ENCODE measurements at places on chromosomes 6 and 20.

- DNase-seq: no peak
Measured at GRCh38 chr6:7730001-7730783, 4.3 kb downstream of the BMP6 start.

DNA sequence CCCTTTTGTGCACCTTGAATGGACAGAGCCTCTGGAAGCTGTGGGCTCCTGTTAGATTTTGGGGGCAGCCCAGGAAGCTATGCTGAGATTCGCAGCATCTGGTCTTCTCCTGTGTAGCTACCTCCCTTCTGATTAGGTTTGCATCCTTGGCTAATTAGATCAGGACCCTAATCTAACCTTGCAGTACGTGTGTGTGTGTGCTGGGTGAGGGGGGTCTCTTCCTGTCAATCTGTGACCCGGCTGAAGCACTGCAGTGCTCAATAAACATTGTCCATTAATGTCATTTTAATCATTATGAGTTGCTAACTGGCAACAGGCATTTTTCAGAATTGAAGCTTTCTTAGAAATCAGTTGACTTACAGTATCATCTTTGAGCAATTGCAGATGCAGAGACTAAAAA is 229.1 kb upstream of the STXBP5 start:
- no peak for DNase-seq

DNA sequence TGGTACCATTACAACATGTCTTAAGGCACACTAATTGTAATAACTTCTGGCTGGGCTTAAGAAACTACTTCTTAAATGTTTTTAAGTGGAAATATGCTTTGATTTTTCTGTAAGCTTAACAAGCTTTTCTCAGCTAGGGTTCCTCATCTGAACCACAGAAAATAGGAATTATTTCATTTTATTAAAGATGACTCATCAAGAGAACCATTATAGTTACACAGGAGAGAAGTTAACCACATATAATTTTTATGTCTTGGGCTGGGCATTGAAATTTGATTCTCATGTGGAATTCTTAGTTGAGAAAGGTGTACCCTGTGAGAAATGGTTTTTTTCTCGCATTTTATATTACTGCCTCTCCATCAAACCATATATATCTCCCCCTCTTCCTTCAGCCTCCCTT is 75.1 kb downstream of the QKI start:
- no peak for DNase-seq

DNA sequence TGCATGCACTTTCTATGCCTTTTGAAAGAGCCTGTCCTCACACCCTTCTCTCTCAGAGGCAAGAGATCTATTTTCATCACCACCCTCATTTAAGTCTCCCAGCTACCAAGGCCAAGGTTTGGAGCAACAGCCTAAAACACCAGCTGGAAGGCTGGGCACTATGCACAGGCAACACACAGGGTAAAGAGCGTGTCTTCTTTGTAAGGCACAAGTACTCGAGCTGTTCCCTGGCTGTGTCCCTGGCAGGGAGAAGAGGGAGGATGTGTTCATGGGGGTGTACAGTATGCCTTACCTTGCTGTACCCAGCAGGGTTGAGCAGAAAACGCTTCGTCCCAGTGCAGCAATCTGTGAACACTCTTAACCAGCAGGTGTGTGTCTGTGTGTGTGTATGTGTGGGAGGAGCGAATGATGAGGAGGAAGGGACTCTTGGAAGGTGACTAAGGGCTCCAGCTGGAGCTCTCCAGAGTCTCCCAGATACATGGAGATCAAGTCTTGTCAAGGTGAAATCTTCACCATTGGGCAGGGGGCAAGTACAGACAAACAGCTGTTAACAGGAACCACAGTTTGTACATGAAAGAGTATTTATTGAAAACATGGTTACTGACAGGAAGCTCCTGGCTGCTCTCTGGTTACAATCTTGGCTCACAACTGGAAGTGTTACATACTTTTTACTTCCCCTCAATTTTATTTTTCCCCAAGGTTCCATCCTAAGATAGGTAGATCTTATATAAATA is 40.8 kb downstream of the ELMO2 start:
- DNase-seq: no peak

DNA sequence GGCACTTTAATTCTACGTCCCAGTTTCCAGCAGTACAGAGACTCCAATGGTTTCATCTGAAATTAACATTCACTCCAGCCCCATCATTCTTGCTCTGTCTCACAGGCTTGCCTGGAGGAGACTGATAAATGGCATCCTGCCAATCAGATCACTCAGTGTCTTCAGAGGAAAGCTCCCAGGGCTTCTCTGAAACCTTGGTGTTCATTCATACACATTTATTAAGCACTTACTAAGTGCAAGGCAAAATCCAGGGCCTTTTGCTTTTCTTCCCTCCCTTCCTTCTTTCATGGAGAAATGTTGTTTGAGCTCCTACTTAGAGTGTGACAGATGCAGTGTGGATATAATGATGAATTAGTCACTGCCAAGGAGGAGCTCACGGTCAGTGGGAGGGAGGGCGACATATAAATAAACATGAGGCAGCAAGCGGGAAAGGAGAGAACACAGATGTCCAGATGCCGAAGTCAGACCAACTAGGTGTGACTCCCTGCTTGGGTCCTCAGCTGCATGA is 106.7 kb upstream of the DTNBP1 start:
- no peak for DNase-seq

GRCh38 chr6:49522710-49523593 is 23.2 kb downstream of the GLYATL3 start:
- DNase-seq: no peak

DNA sequence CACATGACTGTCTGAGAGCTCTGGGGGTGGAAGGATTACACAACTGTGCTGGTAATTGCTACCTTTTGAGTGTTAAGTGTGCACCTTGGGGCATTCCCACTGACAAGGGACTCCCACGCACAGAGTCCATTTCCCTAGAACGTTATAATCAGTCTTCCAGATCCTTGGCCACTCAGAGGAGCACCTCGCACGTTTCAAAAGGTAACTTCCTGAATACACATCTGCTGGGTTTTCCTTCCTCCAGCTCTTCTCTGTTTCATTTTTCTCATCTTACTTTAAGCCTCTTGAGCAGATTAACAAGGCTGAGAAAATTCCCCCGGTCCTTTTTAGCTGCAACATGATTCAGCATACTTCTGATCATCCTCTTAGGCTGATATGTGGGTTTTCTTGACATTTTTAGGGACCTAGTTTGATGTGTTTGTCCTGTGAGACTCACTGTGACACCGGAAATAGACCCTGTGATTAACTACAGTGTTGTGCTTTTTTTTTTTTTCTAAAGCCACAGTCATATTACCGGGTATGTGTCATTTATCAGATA is 98.4 kb upstream of the DUSP22 start:
- DNase-seq: no peak

DNA sequence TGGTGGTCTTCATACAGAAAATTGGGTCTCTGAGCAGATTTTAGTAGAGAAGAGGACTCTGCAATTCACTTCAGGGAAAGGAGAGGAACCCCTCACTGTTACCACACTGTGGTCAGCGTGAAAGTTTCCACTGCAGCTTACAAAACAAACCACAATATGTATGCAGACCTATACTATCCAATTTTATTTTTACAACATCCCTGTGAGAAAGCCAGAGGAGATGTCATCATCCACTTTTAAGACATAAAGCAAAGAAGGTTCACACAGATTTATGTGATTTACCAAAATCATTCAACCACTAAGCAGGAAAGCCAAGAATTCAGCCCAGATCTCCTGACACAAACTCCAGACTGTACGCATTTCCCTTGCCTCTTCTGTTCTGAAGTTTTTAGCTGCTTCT is 442.4 kb downstream of the FRK start:
- DNase-seq: no peak

DNA sequence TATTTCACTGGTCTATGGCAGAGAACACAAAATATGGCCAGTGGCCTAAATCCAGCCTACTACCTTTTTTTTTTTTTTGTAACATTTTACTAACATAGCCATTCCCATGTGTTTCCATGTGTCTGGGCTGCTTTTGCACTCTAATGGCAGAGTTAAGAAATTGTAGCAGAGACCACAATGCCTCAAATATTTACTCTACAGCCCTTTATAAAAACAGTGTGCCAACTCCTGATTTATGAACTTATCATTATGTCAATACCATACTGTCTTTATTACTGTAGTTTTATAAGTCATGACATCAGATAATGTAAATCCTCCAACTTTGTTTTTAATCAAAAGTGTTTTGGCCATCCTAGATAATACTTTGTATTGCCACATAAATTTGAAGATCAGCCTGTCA is 27.4 kb upstream of the CAP2 start:
- DNase-seq: no peak

GRCh38 chr20:11214256-11214840 is 540.5 kb upstream of the JAG1 start:
- DNase-seq: no peak

GRCh38 chr6:166997768-166998255 is 1.4 kb upstream of the CEP43 start:
- peak; percentile 48 for DNase-seq

GRCh38 chr6:90368001-90368400 is 71.4 kb upstream of the BACH2 start:
- no peak for DNase-seq

DNA sequence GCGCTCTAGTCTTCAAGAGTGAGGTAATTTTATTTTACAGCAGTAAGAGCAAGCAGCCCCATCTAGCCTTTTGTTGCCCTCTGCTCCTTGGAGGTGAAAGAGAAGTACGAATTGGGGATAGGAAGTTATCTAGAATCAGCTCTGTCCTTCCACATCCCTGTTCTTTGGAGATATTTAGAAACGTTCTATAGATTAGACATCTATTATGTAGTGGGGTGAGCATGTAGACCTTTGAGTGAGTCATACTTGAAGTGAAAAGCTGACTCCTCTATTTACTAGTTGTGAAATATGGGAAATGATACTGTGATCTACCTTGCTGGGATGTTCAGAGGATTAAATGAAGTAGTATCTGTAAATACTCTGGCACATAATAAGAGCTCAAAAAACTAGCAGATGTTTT is 36.0 kb upstream of the SLC35D3 start:
- no peak for DNase-seq

GRCh38 chr6:85015396-85015990 is 251.1 kb upstream of the TBX18 start:
- DNase-seq: no peak

- no peak for DNase-seq
Measured at GRCh38 chr20:40583205-40583604, 105.8 kb downstream of the MAFB start.

- no peak for DNase-seq
Measured at GRCh38 chr20:3312940-3313682, 74.1 kb upstream of the SLC4A11 start.

GRCh38 chr6:34957231-34957783 is 68.3 kb downstream of the ANKS1A start:
- no peak for DNase-seq

DNA sequence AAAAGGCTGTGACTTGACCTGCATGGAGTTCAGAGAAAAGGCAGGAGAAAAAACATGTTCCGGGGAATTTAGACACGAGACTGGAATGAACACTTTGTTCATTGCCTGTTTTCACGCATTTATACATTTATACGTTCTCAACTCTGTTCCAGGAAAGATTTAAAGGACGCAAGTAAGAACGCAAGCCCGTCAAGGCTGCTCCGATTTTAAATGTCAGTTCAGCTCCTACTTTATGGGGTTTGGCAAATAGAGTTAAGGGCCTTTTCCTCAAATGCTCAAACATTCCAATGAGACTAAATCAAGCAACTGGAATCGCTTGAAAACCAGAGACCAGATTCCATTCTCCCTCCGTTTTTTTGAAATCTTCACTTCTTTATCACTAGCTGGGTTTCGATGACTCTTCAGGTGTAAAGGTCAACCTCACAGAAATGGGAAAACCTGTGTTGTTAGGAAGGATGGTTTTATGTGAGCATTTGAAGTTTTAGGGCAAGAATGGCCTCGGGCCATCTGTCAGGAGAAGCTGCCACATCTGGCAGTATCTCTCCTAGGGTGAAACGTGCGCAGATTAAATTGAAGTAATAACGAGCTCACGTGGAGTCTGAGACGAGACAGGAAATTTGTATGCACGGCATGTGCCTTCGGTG is 24.9 kb downstream of the TTLL2 start:
- no peak for DNase-seq

DNA sequence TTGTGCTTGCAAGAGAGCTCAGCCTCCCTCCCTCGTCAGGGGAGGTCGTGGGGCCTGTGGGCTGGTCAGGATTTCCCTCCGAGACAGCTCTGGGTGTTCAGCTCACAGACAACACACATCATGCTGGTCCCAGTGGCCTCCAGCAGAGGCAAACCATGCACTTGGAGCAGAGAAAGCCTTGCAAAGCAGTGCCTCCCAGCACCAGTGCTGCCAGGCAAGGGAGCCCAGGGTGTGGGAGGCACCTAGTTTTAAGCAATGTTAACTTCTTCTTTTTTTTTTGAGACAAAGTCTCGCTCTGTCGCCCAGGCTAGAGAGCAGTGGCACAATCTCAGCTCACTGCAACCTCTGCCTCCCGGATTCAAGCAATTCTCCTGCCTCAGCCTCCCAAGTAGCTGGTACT is 34.0 kb upstream of the INSM1 start:
- no peak for DNase-seq

DNA sequence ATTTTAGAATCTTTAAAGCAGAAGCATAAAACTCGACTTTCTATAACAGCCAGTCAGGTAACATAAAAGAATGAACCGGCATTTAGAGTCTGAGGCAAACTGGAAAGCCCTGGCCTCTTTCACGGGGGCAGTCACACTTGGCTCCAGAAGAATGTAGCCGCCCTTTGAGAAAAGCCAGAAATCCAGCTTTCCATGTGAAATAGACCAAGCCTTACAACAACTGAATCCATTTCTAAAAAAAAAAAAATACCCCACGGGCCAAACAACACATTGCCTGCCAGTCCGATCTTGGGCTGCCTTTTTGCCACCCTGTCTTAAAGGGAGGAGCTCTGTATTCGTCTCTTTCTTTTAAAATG is 252.9 kb upstream of the TAB2 start:
- no peak for DNase-seq

DNA sequence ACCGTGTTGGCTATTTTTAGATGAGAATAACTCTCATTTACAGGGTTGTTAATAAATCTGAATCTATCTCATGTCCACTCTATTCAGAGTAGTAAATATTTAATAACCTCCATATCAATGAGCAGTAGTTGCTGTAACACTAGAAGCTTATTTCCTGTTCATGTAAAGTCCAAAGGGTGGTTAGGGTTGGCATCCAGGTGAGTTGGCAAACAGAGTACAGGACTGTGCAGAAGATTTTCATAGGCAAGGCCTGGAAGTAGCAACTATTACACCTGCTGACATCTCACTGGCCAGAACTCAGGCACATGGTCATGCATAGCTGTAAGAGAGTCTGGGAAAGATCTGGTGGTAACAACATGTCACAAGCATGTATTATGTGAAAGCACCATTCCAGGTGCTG is 147.5 kb downstream of the PHF3 start:
- DNase-seq: no peak
